Urothelium cell line (cell line): ENCODE measurements at places on chromosomes 4 and X.
A peak's percentile ranks its signal among the peaks of the same experiment; 100 is the strongest.

DNA sequence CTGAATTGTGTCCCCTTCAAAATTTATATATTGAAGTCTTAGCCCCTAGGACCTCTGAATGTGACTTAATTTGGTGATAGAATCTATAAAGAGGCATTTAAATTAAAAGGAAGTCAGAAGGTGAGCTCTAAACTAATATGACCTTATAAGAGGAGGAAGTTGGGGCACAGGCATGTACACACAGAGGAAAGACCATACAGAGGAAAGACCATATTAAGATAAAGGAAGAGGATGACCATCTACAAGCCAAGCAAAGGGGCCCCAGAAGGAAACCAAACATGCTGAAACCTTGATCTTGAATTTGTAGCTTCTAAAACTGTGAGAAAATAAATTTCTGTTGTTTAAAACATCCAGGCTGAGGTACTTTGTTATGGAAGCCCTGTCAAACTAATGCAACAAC is 26.9 kb upstream of the CYBB start:
- DNase-seq, result no peak

DNA sequence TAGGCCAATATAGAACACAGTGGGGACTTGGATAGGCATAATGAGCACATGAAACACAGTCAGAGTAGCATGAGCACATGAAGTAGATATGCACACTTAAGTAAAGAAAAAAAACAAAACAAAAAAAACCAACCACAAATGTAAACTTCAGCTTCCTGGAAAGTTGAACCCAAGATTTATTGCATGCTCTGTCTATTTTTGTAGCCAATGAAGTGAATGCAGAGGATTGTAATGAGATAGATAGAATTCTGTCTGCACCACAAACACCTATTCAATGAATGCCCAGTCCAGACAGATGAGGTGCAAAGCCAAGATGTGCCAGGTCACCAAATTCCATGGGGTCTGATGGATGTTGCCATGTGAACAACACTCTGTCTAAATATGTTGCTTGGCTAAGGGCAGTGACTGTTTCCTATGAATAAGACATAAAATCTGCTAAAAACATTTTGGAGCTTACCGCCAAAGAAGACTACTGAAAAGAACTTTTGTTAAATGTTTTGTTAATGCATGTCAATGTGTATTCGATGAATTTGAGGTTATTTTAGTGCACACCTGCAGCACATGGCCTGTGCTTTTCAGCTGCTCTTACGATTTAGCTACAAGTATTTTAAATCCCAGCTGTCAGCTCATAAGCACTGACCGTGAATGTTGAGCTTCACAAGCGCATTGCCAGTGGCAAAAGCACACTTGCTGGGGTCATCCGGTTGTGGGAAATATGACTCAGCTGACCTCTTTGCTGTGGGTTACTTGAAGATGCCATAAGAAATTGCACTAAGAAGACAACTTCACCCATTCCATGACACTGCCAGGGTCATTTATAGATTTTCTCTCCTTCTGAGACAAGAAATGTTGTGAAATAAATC is 374.8 kb upstream of the GNPDA2 start:
- DNase-seq, result peak; percentile 52

GRCh38 chr4:17494258-17495190 is 17.4 kb downstream of the QDPR start:
- DNase-seq, result peak; percentile 57

- no peak for DNase-seq
Observed at GRCh38 chrX:100911731-100912130, 17.0 kb downstream of the XKRX start.

DNA sequence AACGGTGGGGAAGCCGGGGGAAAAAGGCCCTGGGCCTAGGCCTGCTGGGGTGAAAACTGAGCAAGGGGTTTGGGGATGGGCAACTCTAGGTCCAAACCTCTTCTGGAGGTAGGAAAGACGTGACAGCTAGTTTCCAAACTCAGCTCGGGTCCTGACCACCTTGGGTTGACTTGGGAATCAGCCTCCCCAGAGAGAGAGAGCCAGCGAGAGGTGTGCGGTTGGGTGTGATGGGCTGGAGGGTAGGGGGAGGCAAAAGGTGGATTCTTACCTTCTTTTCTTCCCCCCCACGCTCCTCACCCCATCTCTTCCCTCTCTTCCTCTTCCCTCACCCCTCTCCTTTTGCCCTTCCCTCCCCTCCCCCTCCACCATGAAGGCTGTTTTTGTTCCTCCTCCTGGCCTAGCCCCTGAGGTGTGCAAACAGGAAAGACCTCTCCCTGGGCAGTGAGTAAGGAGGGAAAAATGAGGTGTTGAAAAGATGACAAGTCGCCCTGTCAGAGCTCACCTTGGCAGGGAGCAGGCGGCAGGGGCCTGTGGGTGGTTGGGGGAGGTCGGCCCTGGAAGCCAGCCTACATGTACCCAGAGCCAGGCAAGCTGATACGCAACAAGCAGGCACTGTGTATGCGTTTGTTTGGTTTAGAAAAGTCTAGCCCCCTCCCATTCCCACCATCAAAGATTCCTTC is 14.8 kb downstream of the PJA1 start:
- DNase-seq, result peak; percentile 43

GRCh38 chr4:168790898-168791297 is 219.2 kb downstream of the CBR4 start:
- DNase-seq, result no peak

DNA sequence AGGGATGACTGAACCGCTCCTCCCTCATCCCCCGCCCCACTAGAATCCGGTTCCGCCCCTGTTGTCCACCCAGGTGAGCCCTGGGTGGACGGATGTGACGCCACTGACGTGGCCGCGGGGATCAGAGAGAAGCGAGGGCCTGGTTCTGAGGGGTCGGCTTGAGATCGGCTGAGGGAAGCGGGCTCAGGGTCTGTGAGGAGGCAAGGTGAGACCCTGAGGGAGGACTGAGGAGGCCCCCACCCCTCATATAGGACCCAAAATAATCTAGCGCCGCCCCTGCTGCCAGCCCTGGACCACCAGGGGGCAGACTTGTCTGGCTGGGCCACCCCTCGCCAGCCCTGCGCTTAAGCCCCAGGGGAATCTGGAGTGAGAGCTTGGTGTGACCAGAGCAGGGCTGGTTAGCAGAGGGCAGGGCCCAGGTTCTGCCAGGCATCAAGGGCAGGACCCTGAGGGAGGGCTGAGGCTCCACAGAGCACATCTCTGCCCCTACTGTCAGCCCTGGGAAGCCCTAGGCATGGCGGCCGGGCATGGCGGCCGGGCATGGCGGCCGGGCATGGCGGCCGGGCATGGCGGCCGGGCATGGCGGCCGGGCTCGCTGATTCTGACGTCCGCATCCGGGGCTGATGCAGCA is at the start of gene MAGEA8:
Gene MAGEA8, plus strand, starts transcription at position 103 of the 631 bp plus-strand sequence. CDS start 3,090 bp downstream, outside the sequence.
- peak; percentile 54 for DNase-seq

DNA sequence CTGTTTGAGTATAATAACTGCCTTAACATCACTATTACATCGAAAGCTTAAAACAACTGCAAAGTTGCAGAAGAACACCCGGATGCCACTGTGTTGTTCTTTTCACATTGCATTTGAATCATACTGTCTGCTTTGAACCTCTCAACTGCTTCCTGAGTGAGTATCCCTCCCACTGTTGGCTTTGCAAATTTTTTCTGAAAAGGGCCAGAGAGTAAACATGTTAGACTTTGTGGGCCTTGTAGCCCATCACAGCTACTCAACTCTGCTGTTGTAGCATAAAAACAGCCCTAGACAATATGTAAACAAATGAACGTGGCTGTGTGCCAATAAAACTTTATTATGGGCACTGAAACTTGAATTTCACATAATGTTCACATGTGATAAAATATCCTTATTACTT is 76.1 kb downstream of the NSG1 start:
- no peak for DNase-seq
